ENCODE measurements at places on chromosomes 16 and 17. TPM values are rescaled to one million over a fixed set of nuclear protein-coding genes. Genes with fewer than 3 reads are reported as not detected.

The TP53TG3B gene
- not detected for total RNA-seq

The ZNRF1 gene
- 10.2 TPM for total RNA-seq

The CD68 gene
- total RNA-seq: 48.5 TPM

The MTHFSD gene
- total RNA-seq: 7.2 TPM

The NPIPB6 gene
- total RNA-seq: 0.88 TPM

The TTYH2 gene
- total RNA-seq: 0.60 TPM

The KRTAP4-4 gene
- total RNA-seq: not detected

The FBRS gene
- 14.8 TPM for total RNA-seq

The PIPOX gene
- total RNA-seq: 167 TPM

The DCAKD gene
- total RNA-seq: 18.2 TPM

The CNGB1 gene
- not detected for total RNA-seq

The CTRL gene
- 0.49 TPM for total RNA-seq

The NOD2 gene
- total RNA-seq: 1.6 TPM

The COG7 gene
- 8.4 TPM for total RNA-seq

The MT1M gene
- total RNA-seq: 569 TPM

The CCP110 gene
- 2.6 TPM for total RNA-seq

The ACSM2A gene
- total RNA-seq: 532 TPM

The TOP2A gene
- 7.3 TPM for total RNA-seq

The NTN1 gene
- 6.6 TPM for total RNA-seq

The KRTAP9-8 gene
- not detected for total RNA-seq

The CRYM gene
- total RNA-seq: 5.3 TPM

The IKZF3 gene
- total RNA-seq: 1.9 TPM

The PITPNM3 gene
- total RNA-seq: 2.4 TPM

The MYH11 gene
- 3.9 TPM for total RNA-seq

The KRT40 gene
- not detected for total RNA-seq

The PIK3R5 gene
- total RNA-seq: 4.8 TPM

The CCL1 gene
- not detected for total RNA-seq

The SPATA32 gene
- not detected for total RNA-seq

The SCNN1B gene
- total RNA-seq: 0.13 TPM

The ABAT gene
- total RNA-seq: 378 TPM

The MT4 gene
- total RNA-seq: not detected

The ARHGAP44 gene
- total RNA-seq: 0.93 TPM

The SPNS3 gene
- not detected for total RNA-seq

The TOM1L1 gene
- 64.2 TPM for total RNA-seq

The KIFC3 gene
- total RNA-seq: 42.5 TPM

The MEIOC gene
- not detected for total RNA-seq

The SLFN11 gene
- total RNA-seq: 1.4 TPM

The KRTAP9-2 gene
- not detected for total RNA-seq

The GNG13 gene
- total RNA-seq: not detected

The DPEP3 gene
- not detected for total RNA-seq

The ZNF385C gene
- not detected for total RNA-seq

The PSMD12 gene
- total RNA-seq: 34.9 TPM

The HBM gene
- total RNA-seq: not detected

The ADPRM gene
- 3.6 TPM for total RNA-seq

The PPP1R27 gene
- total RNA-seq: not detected

The SAMD14 gene
- 3.8 TPM for total RNA-seq

The CLEC18B gene
- total RNA-seq: 0.71 TPM

The OR1F1 gene
- not detected for total RNA-seq

The TMEM114 gene
- total RNA-seq: not detected

The CLEC18A gene
- total RNA-seq: not detected

The SLC5A10 gene
- not detected for total RNA-seq

The AGRP gene
- total RNA-seq: not detected

The YPEL3 gene
- 46.5 TPM for total RNA-seq

The FNDC8 gene
- not detected for total RNA-seq

The C17orf67 gene
- 0.62 TPM for total RNA-seq

The SRR gene
- 10.9 TPM for total RNA-seq

The UTS2R gene
- total RNA-seq: not detected

The WNT9B gene
- total RNA-seq: not detected

The PRAC1 gene
- not detected for total RNA-seq

Measured in right lobe of liver (tissue), 6 donors.